ENCODE measurements at places on chromosomes 5 and 9.
A peak's percentile ranks its signal among the peaks of the same experiment; 100 is the strongest.

GRCh38 chr5:59367791-59368394 lies 525.6 kb downstream of the PDE4D start:
- DNase-seq = peak; percentile 72

GRCh38 chr5:179879003-179879689 lies 20.5 kb upstream of the MRNIP start:
- DNase-seq = no peak

DNA sequence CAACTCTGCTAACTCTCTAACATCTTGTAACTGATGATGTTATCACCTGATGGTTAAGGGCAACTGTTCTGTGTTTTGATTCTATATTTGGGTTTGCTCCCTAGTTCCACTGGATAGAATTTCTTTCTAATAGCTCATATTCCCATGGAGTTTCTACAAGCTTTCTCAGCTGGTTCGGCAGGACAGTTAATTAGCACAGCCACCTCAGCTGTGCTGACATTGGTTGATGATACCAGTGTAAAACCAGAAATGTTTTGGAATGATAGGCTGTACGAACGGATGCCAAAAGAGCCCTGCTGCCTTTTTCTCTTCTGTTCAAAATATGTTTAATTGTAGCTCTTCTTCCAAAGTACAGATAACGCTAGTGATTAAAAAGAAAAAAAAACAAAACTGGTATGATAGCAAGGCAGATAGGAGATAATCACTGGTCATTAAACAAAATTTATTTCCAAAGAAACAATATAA lies 440.5 kb upstream of the ZNF608 start:
- no peak for DNase-seq

GRCh38 chr5:10475931-10476676 lies 34.4 kb downstream of the ROPN1L start:
- no peak for DNase-seq

- no peak for DNase-seq
Observed at GRCh38 chr5:113151641-113152379, 175.2 kb downstream of the DCP2 start.

- DNase-seq = peak; percentile 50
Observed at GRCh38 chr5:66151030-66151429, 6.9 kb downstream of the SREK1 start.

- no peak for DNase-seq
Observed at GRCh38 chr5:127571314-127572131, 54.1 kb downstream of the PRRC1 start.

DNA sequence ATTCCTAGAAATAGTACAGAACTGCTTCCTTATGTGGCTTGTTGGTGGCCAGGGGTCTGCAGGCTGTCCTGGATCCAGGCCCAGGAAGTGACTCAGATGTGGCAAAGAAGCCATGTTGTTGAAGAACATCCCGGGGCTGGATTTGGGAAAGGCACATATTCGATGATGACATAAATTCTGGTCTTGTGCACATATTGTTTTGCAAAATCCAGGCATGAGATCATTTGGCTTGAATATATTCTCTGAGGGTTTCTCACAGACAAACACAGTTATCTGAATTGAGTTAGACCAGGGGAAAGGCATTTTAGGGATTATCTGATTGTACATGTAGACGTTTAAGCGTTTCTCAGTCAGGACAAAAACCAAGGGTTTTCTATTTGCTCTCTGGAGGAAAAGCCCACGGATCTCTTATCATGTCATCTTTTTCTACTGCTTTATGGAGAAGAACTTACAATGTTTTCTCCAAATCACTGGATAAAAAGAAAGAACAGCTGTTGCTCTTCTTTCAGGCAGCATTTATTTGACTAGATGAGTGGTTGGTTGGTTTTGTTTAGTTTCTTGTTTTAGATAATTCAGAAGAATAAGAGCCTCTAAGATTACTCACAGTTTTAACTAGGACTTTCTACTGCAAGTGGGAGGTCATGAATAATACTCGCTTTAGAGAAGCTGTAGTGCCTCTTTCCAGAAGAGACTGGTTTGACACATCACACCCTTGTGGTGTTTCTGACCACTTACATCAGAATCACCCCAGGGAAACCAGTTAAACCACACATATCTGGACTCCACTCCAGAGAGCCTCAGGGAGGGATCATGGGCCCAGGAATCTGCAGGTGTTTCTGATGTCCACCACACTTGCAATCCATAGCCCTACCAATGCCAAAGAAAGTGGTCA lies 29.5 kb upstream of the LHFPL2 start:
- DNase-seq = no peak

- DNase-seq = peak; percentile 17
Observed at GRCh38 chr5:179734536-179735164, 2.0 kb downstream of the MAML1 start.

DNA sequence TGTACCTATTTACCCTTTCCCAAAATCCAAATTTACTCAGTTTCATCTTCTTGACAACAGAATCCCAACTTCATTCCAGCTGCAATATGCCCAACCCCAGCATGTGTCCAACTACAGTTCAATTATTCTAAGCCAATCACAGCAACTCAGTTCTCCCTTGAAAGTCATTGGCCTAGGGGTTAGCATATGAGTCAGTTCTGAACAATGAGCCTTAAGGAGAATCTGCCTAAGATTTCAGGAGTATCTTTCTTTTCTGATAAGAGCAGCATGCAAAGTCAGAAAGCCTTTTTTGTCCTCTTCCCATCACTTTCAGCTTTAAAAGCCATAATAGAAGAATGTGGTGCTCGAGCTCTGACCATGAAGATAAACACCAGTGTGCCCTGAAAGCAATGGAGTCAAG lies 44.4 kb upstream of the RASGRF2 start:
- no peak for DNase-seq

GRCh38 chr5:6961837-6962635 lies 248.8 kb downstream of the TENT4A start:
- DNase-seq = no peak

GRCh38 chr5:55773057-55773456 lies 35.2 kb downstream of the DDX4 start:
- DNase-seq = no peak

DNA sequence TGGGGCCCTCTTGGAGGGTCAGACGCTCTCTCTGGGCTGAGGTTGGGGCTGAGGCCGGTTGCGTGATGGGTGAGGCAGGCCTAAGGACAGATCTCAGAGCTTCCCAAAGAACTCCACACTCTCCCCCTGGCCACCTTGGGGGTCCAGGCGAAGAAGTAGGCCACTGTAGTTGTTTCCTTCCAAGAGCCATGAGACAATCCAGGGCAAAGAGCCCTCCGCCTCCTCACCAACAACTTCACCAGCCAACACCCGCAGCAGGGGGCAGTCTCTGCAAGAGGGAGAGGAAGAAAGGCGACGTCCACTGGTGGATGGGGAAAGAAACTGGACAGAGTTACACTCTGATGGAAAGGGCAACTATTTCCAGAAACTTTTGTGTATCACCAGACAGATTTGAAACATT lies 10.7 kb downstream of the SLC35A4 start:
- peak; percentile 54 for DNase-seq

- DNase-seq = no peak
Observed at GRCh38 chr9:17528859-17529258, 50.0 kb upstream of the SH3GL2 start.

GRCh38 chr5:67316695-67317094 lies 120.1 kb upstream of the CD180 start:
- no peak for DNase-seq

- no peak for DNase-seq
Observed at GRCh38 chr9:116074658-116075057, 78.9 kb upstream of the PAPPA start.

DNA sequence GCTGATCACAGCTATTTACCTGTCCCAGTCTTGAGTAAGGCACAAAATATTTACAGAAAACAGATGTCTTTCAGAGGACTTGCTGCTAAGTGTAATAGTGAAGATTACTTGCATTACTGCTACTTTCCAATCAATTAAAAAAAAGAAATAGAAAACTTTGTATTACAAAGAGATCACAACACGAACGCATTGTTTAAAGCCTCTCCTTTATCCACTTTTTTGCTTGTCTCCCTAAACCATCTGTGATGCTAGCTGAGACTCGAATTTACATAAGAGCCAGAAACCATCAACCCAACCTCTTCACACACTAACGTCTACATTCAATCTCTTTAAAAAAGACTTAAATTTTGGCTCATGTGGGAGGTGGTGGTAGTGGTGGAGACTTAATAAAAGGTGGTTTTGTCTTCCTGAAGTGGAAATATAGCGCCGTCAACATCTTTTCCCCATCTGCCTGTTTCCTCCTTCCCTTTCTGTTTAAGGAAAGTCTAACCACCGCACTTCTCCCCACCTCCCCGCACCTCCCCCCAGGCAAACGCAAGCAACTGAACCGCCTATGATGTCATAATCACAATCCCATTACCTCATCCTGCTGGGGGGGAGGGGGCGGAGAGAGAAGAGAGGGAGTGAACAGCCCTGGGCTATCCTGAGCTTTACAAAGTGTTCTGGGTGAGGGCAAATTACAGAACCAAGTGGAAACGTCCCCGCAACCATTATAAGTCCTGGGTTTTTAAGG lies 948 bp upstream of the FAM53C start:
- DNase-seq = peak; percentile 86

DNA sequence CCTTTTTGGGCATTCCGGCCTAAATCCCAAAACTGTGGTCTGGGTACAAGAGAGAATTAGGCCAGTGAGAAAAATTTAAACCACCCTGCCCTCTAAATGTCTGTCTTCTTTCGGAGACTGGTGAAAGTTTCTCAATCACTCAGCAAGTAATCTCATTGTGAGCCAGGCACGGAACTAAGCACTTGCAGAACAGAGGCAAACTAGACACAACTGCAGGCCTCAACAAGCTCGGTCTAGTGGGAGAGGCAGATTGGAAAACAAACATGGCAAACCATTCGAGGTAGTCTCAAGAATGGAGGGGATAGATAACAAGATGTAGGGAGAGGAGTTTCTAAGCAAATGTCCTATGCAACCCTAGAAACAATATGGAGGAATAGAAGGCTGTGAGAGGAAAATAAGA lies 8.9 kb upstream of the C5orf58 start:
- DNase-seq = no peak

DNA sequence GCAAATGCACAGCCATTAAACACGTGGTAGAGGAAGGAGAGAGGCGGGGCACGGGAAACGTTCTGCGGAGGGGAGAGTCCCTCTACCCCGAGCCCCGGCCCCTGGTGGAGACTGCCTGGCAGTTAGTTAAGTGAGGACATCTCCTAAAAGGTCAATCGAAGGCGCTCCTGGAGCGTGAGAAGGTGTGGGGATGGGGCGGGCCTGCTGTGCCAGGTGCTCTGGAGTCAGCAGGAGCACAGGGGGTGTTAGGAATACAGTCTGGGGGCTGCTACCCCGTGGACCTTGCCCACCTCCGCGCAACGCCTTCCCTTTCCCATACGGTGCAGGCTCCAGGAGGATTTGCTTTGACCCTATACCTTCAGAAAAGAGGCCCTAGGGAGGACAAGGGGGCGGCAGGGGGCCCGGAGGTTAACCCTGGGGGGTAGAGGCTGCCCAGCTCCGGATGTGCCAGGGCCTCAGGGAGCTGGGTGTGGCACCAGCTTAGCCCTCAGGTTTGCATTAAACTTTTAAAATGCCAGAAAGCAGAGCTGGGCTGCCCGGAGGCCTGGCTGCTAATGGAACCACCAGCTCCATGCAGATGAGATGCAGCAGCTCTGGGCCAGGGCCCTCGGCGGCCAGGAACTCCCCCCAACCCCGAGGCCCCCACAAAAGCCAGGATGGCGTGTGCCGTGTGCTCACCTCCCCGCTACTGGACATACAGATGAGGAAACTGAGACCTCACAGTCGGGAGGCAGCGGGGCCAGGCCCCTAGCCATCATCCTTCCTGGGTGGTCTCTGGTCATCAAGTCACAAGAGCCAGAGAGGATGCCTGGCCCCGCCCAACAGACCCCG lies 39.2 kb downstream of the NACC2 start:
- peak; percentile 43 for DNase-seq

DNA sequence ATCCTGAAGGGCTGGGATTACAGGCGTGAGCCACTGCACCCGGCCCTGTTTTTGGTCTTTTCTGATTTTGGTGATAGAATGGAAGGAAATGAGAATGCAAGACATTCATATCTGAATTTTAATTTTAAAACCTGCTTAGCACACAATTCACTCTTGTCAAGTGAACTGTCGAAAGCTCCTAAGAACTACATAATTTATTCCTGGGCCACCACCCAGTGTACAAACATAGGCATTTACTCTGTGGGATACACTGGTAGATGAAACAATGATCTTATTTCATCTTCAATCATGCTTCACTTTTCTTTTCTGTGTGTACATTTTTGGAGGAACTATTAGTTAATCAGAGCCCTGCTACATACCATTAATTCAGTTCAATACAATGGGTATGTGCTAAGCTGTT lies 227.3 kb downstream of the EBF1 start:
- no peak for DNase-seq

DNA sequence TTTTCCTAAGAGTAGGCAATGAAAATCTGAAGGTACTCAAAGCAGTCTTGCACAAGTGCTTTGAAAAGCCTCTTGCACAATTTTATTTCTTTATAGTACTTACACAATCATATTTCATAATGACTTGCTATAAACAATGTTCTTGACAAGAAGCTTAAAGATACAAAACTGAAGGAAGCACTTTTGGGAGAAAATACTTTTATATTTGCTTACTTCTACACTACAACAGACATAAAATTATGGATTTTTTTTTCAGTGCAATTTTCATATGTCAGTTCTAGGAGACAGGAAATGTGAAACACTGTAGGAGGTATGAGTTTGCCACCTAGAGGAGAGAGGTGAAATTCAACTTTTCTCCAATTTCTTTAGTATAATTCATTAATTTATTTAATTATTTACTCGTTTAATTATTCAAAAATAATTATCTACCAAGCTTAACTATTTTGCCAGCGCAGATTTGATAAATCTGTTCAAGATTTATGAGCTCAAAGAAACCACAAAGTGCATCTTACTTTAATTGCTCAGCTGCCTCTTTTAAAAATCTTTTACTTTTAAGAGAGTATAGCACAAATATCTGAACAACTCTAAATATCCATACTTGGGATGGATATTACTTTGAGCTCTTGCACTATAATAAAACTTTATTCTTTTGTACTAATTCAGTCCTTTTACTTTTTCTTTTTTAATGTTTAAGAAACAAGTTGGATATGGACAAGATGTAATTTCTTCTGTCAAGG lies 29.0 kb upstream of the CDKN2B start:
- no peak for DNase-seq

DNA sequence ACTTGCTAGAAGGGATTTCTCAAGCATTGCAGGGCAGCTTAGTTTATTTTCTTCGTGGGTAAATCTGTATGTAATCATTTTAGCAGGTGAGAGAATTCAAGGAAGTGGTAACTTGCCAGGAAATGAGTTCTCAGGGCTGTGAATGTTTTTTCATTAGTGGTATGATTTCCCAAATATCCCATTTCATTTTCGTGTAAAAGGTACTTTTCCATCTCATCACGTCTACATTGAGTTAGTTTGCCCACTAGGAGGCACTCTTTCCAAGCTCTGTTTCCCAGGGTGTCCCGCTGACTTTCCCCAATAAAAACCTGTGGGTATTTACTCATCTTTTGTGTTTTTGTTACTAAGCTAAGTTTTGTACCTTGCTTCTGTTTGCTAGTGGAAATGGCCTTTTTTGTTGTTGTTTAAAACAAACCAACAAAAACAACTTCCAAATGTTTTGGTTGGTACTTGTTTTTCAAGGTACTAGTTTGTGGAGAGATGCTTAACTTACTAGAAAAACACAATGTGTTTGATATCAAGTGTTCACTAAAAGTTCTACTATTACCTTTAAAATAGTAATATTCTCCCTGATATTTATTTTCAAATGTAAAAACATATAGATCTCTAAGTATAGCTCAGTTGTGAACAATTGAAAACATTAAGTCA lies 373.6 kb downstream of the ADGRV1 start:
- DNase-seq = peak; percentile 52
